ENCODE measurements at places on chromosomes 16 and 17. TPM values are rescaled to one million over a fixed set of nuclear protein-coding genes. Genes with fewer than 3 reads are reported as not detected.

GRCh38 chr16:57627184-57627871 is 1.1 kb upstream of the ADGRG1 start:
- H3K27ac ChIP-seq: peak overlapping the region; percentile 20
- H3K4me3 ChIP-seq: no peak overlapping the region
- peaks cover 23% of the 10 kb centered on the region for H3K4me1 ChIP-seq
- H3K36me3 ChIP-seq: no peaks in the 10 kb centered on the region
- peaks cover 36% of the 10 kb centered on the region for H3K27me3 ChIP-seq

- H3K4me3 ChIP-seq: no peak overlapping the region
- no peaks in the 10 kb centered on the region for H3K27me3 ChIP-seq
- H3K4me1 ChIP-seq: no peaks in the 10 kb centered on the region
- DNase-seq: no peak
Measured at GRCh38 chr17:5980941-5981340, 89.2 kb upstream of the WSCD1 start.

DNA sequence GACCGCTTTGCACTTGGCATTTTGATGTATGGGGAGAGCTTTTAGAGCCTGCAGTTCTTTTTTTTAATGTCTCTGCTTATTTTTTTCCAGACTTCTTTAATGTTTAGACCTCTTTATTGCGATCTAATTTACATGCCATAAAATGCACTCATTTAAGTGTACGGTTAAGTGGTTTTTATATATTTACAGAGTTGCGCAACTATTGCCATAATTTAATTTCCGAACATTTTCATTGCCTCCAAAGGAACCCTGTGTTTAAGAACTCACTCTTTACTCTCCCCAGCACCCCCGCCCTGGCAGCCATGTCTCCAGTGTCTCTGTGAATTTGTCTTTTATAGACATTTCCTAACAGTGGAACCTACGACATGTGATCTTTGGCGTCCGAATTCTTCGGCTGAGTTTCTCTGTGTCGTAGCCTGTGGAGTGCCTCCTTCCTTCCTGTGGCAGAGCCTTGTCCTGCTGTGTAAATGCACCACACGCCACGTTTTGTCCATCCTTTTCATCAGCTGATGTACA is 24.0 kb downstream of the ZNF750 start:
- peaks cover 25% of the 10 kb centered on the region for H3K4me1 ChIP-seq
- no peaks in the 10 kb centered on the region for H3K27me3 ChIP-seq
- no peak for DNase-seq
- peaks cover 56% of the 10 kb centered on the region for H3K36me3 ChIP-seq
- no peak overlapping the region for H3K4me3 ChIP-seq

DNA sequence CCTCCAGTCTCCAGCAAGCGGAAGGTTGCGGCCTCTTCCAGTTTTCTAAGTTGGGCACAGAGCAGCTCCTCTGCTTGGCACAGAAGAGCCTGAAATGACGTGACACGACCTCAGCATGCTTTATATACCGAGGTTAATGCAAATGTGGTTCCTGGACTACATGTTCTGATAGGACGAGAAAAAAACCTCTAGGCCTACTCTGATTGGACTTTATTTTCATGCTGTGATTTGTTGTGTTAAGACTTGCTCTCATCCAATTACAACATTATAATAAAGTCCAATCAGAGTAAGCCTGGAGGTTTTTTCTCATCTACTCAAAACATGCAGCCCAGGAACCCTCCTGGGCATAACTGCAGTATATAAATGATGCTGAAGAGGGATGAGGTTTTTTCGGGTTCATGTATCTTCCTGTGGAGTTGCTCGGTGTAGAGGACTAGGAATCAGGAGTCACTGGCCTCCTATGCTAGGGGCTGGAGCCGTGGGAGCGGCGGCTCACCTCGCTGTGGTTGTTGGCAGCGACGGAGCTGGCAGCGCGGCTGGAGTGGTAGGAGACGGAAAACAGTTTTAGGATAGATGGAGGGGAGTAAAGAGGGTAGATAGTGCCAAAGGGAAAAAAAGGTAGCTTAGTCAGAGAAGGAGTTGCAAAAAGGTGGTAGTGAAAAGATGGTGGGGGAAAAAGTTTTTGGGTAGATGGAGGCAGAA is 878.0 kb downstream of the KCNJ18 start:
- H3K27me3 ChIP-seq: no peaks in the 10 kb centered on the region
- H3K4me3 ChIP-seq: no peak overlapping the region
- no peaks in the 10 kb centered on the region for H3K36me3 ChIP-seq

- H3K36me3 ChIP-seq: peaks cover 2% of the 10 kb centered on the region
- H3K27ac ChIP-seq: peak overlapping the region; percentile 47
- H3K27me3 ChIP-seq: no peaks in the 10 kb centered on the region
- peaks cover 39% of the 10 kb centered on the region for H3K4me1 ChIP-seq
- peak overlapping the region; percentile 83 for H3K4me3 ChIP-seq
Measured at GRCh38 chr17:28811651-28812090, 30.9 kb downstream of the FAM222B start.

The TBC1D3D gene
- 8.4 TPM for total RNA-seq

- no peak overlapping the region for H3K4me3 ChIP-seq
- no peaks in the 10 kb centered on the region for H3K27me3 ChIP-seq
- no peak overlapping the region for H3K27ac ChIP-seq
- no peak for DNase-seq
Measured at GRCh38 chr16:52721331-52721730, 174.4 kb upstream of the TOX3 start.

- H3K27me3 ChIP-seq: no peaks in the 10 kb centered on the region
- H3K36me3 ChIP-seq: peaks cover 7% of the 10 kb centered on the region
- H3K27ac ChIP-seq: peak overlapping the region; percentile 78
- H3K4me1 ChIP-seq: peaks cover 79% of the 10 kb centered on the region
- H3K4me3 ChIP-seq: peak overlapping the region; percentile 16
- peak; percentile 44 for DNase-seq
Measured at GRCh38 chr16:89383095-89384003, 107.0 kb downstream of the ANKRD11 start.

DNA sequence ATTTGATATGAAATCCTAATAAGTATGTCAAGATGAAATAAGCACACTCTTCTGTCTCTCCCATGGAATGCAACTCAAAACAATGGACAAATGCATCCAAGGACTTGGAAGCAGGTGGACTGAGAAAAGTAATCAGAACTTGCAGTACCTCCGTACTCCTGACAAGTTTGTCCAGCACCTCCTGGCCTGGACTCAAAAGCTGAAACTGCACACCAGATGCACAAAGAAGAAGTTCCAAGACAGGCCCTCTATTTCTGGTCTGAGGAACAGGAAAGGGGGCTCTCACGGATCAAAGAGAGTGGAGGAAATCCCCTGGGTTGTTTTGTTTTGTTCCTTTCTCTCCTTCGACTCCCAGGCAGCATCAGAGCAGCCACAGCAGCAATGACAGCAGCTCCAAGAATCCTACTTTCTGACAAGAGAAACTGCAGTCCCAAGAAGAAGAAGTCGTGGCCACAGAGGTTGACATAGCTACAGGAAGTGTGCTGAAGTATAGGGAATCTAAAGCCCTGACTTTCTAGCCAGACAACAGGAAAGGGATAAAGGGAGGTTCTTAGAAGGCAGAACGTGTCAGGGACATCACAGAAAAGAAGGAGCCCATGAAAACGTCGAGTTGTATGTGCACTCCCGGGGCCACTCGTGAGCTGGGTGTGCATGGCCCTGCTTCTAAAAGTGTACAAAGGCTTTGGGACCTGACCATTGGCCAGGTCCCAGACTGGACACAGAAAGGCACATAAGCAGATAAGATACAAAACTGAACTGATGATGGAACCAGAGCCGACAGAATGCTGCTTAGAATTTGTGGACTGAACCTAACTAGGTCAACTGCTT is 29.3 kb downstream of the AKAP10 start:
- no peak for DNase-seq
- H3K4me1 ChIP-seq: peaks cover 42% of the 10 kb centered on the region
- no peak overlapping the region for H3K4me3 ChIP-seq
- no peaks in the 10 kb centered on the region for H3K27me3 ChIP-seq

The SHCBP1 gene
- 42.0 TPM for total RNA-seq

GRCh38 chr16:12253731-12254130 is 277.2 kb downstream of the SNX29 start:
- H3K4me1 ChIP-seq: no peaks in the 10 kb centered on the region
- H3K27me3 ChIP-seq: no peaks in the 10 kb centered on the region
- no peak for DNase-seq
- H3K4me3 ChIP-seq: no peak overlapping the region
- H3K36me3 ChIP-seq: no peaks in the 10 kb centered on the region

The TRIM16 gene
- total RNA-seq: 7.2 TPM

- H3K4me1 ChIP-seq: no peaks in the 10 kb centered on the region
- no peaks in the 10 kb centered on the region for H3K36me3 ChIP-seq
- H3K4me3 ChIP-seq: no peak overlapping the region
- no peaks in the 10 kb centered on the region for H3K27me3 ChIP-seq
Measured at GRCh38 chr16:52634104-52634503, 87.2 kb upstream of the TOX3 start.

GRCh38 chr17:73316919-73317505 is 5.2 kb upstream of the CDC42EP4 start:
- no peaks in the 10 kb centered on the region for H3K36me3 ChIP-seq
- no peak for DNase-seq
- peaks cover 8% of the 10 kb centered on the region for H3K27me3 ChIP-seq

- H3K36me3 ChIP-seq: no peaks in the 10 kb centered on the region
- no peak overlapping the region for H3K4me3 ChIP-seq
- no peaks in the 10 kb centered on the region for H3K4me1 ChIP-seq
- peaks cover 17% of the 10 kb centered on the region for H3K27me3 ChIP-seq
- H3K27ac ChIP-seq: no peak overlapping the region
Measured at GRCh38 chr17:51627779-51628178, 367.4 kb downstream of the UTP18 start.

GRCh38 chr16:15576960-15577958 is 65.7 kb downstream of the MARF1 start:
- peaks cover 7% of the 10 kb centered on the region for H3K4me1 ChIP-seq
- no peak overlapping the region for H3K4me3 ChIP-seq
- peak overlapping the region; percentile 28 for H3K27ac ChIP-seq
- H3K27me3 ChIP-seq: no peaks in the 10 kb centered on the region

- H3K4me3 ChIP-seq: peak overlapping the region; percentile 85
- H3K36me3 ChIP-seq: peaks cover 9% of the 10 kb centered on the region
- H3K27me3 ChIP-seq: no peaks in the 10 kb centered on the region
- H3K27ac ChIP-seq: no peak overlapping the region
Measured at GRCh38 chr17:28333083-28333746, 2.1 kb downstream of the IFT20 start.

GRCh38 chr16:660459-661183 is 7.3 kb upstream of the RHOT2 start:
- H3K27me3 ChIP-seq: no peaks in the 10 kb centered on the region
- peak overlapping the region; percentile 54 for H3K27ac ChIP-seq
- no peak overlapping the region for H3K4me3 ChIP-seq
- peak; percentile 77 for DNase-seq
- H3K36me3 ChIP-seq: no peaks in the 10 kb centered on the region
- H3K4me1 ChIP-seq: peaks cover 5% of the 10 kb centered on the region

DNA sequence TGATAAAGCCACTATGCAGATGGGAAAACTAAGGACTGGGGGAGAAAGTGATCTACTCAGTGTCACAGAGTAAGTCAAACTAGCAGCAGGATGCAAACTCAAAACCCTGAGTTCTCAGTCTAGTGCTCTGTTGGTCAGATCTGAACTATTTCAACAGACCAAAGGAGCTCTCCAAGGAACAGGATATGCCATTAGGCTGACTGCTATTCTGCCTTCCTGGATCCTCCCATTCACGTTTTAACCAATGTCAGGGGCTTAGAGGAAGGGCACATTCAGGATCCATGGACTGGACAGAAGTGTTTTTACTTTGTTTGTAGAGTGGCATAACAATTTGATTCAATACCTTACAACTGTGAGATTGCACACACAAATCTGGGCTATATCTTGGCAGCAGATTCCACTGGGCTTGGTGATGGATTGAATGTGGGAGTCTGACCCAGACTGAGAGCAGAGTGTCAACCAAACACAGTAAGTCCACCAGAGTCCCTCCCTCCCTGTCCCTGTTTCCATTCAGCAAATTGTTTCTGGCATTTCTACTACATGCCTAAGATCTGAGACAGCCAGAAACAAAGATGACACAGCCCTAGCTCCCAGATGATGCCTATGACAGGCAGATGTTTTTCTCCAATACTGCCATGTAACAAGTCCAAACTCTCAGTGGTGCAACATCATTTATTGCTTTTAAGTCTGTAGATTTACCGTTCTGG is 337.8 kb upstream of the CDH5 start:
- no peaks in the 10 kb centered on the region for H3K27me3 ChIP-seq
- no peaks in the 10 kb centered on the region for H3K4me1 ChIP-seq
- no peak overlapping the region for H3K27ac ChIP-seq
- no peaks in the 10 kb centered on the region for H3K36me3 ChIP-seq
- H3K4me3 ChIP-seq: no peak overlapping the region

- peaks cover 3% of the 10 kb centered on the region for H3K27me3 ChIP-seq
- H3K27ac ChIP-seq: no peak overlapping the region
- DNase-seq: no peak
- H3K4me3 ChIP-seq: no peak overlapping the region
- H3K4me1 ChIP-seq: peaks cover 21% of the 10 kb centered on the region
Measured at GRCh38 chr16:676913-677312, 1.4 kb downstream of the RHBDL1 start.

The ZDHHC7 gene
- total RNA-seq: 30.7 TPM

DNA sequence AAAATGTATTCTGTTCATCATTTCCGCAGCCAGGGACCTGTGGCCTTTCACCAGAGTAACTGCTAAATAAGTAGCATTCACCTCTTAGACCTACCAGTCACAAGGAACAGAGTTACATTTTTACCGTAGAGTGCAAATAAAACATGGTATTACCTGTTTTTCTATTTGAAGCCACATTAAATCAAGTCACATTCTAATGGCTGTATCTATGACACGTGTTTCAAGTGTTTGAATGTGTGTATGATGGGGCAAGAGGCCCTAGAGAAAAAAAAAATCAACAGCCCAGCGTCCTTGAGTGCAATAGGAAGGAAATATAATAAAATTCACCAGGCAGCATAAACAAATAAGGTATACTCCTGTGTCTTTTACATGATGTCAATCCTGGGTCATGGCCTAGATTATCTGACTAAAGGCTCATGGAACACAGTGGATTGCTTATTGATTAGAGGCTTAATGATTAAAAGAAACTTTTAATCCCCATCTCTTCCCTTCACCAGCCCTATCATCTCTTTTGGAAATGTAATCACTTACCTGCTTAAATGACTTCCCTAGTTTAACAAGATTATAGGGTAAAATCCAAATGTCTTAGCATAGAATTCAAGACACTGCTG is 168.7 kb upstream of the CDH5 start:
- H3K4me3 ChIP-seq: no peak overlapping the region
- H3K27ac ChIP-seq: no peak overlapping the region
- peaks cover 7% of the 10 kb centered on the region for H3K27me3 ChIP-seq
- no peaks in the 10 kb centered on the region for H3K4me1 ChIP-seq
- no peak for DNase-seq

- DNase-seq: no peak
- H3K4me3 ChIP-seq: no peak overlapping the region
- H3K27ac ChIP-seq: no peak overlapping the region
- H3K36me3 ChIP-seq: peaks cover 2% of the 10 kb centered on the region
- H3K27me3 ChIP-seq: no peaks in the 10 kb centered on the region
Measured at GRCh38 chr16:79164388-79164995, 436.0 kb downstream of the MAF start.

GRCh38 chr17:29112771-29113295 is 67.4 kb downstream of the MYO18A start:
- peaks cover 23% of the 10 kb centered on the region for H3K36me3 ChIP-seq
- DNase-seq: no peak
- H3K4me1 ChIP-seq: peaks cover 5% of the 10 kb centered on the region
- H3K27ac ChIP-seq: no peak overlapping the region
